Lower lobe of right lung (tissue), 2 donors: ENCODE measurements at places on chromosomes 7 and 10. TPM values are rescaled to one million over a fixed set of nuclear protein-coding genes. Genes with fewer than 3 reads are reported as not detected.
A peak's percentile ranks its signal among the peaks of the same experiment; 100 is the strongest.

The CRPPA gene
- 3.0 TPM for total RNA-seq

The NEURL1 gene
- 0.95 TPM for total RNA-seq

The COBL gene
- 27.9 TPM for total RNA-seq

The FZD8 gene
- total RNA-seq = 13.3 TPM

The YKT6 gene
- 58.7 TPM for total RNA-seq

The CDH23 gene
- total RNA-seq = 9.4 TPM

The ETV1 gene
- 89.0 TPM for total RNA-seq

DNA sequence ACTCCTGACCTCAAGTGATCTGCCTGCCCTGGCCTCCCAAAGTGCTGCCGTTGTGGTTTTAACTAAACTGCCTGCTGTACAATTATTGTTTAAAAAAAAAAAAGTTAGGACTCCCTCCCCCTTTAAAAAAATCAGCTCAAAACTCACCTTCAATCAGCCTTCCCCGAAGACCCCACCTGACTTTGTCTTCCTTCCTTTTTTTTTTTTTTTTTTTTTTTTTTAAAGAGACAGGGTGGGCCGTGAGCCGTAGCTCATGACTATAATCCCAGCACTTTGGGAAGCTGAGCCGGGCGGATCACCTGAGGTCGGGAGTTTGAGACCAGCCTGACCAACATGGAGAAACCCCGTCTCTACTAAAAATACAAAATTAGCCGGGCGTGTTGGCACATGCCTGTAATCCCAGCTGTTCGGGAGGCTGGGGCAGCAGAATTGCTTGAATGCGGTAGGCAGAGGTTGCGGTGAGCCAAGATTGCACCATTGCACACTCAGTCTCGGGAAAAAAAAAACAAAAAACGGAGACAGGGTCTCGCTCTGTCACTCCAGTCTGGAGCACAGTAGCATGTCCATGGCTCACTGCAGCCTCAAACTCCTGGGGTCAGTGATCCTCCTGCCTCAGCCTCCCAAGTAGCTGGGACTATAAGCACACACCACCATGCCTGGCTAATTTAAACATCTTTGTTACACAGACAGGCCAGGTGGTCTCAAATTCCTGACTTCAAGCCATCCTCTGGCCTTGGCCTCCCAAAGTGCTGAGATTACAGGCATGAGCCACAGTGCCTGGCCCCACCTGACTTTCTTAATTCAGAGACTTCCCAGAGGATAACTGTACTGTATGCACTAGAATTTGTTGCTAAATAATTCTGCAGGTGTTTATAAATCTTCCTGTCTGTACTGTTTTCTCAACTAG is 3.2 kb downstream of the FIS1 start:
- DNase-seq = no peak

GRCh38 chr7:4747746-4748145 is 27.7 kb upstream of the AP5Z1 start:
- DNase-seq = no peak

DNA sequence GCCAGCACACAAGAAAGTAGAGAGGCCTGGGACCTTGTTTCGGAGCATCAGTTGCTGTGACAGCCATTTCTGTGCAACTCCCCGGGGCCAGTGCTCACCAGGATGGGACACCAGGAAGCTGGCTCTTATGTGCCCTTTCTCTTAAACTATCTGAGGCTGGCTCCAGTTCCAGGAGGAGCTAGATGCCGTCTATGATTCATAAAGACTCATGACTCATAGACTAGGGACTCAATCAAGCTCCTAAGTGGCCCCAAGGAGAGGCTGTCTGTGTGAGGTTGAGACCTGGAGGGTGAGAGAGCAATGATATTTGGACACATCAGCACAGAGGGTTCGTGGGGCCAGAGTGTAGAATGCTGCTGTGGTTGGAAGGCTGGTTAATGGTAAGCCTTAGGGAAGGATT is 580.1 kb downstream of the CCSER2 start:
- no peak for DNase-seq

- no peak for DNase-seq
These were observed 44.9 kb upstream of the ANK3 start for GRCh38 chr10:60434418-60435046.

GRCh38 chr7:122304319-122304975 is at the start of gene FEZF1:
TSS of gene FEZF1 (minus strand) at chr7:122304750. CDS start at chr7:122304437, 313 bp downstream.
- DNase-seq = peak; percentile 49

DNA sequence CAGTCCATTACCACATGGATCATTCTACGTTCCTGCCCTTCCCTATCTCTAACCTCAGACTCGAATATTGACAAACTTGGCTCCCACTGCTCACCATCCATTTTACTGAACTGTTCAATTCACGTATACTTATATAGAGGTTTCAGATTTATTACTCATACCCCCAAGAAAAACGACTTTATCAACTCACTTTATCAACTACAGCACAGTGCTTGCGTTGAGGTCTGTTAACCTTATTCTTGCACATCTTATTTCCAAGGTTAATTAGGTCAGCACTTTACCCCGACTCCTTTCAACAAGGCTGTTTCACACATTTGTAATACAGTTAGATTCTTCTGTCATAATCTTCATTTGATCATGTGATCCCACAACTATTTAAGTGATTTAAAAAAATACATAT is 162.3 kb upstream of the AHR start:
- DNase-seq = no peak

- DNase-seq = no peak
These were observed 161.5 kb downstream of the DNAH11 start for GRCh38 chr7:21704359-21704758.

GRCh38 chr7:105857009-105857952 is 19.1 kb downstream of the ATXN7L1 start:
- DNase-seq = no peak

DNA sequence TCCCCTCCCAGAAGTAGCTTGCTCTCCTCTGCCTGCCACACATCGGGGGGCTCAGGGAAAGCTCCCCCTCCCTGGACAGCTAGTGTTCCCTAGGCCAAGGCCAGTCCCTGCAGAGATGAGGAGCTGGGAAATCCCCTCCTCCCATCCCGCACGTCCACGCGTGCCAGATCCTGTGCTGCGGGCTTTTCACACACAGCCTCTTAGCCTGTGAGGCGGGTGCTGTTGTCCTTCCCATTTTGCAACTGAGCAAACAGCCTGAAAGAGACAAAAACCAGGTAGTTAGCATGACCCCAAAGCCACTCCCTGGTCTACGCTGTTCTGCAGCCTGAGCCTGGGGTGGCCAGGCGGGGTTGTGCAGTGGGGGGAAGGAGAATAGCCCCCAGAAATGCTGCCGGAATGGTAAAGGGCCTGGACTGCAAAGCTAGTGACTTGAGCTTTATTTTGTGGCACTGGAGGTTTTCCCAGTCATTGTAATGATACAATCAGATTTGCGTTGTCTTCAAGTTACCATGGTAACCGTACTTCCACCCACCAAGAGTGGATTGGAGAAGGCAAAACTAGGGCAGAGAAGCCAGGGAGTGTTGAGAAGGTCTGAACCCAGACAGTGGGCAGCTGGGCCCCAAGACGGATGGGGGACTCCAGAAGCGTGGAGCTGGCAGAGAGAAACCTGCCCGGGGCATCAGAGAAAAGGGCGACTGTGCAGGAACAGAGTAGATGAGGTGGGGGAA is 98.6 kb upstream of the KCTD7 start:
- no peak for DNase-seq

DNA sequence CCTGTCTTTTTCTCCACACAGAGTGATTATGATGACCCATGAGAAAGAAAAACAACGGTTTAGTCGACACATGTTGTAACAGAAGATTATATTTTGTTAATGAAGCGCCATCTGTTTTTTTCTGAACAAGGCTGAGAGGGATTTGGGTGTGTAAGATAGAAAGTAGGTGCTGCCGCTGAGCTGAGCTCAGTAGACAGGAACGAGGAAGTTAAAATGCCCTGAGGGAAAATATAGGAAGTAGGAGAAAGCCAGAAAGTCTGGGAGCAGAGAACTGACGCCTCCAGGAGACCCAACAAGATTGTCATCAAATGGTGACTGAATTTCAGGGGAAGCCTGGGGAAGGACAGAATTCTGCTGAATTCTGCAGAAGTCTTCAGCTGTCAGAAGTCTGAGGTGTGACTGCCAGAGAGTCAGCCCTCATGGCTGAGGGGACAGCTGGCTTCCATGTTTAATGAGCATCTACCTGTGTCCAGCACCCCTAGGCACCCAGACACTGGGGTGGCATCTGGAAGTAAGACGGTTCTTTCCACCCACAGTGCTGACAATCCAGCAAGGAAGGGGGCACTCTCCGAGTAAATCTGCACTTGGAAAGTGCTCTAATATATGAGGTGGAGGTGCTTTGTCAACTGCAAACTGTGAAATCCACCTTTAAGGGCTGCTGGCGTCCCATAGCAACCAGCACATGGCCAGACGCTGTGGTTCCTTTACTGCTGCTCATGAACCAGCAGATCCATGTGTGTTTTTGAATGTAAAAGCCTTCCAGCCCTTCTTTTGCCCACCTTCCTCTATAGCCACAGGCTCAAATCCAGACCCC is 12.5 kb upstream of the TSPAN15 start:
- DNase-seq = no peak

GRCh38 chr10:44036425-44036824 is 348.5 kb downstream of the CXCL12 start:
- DNase-seq = no peak

DNA sequence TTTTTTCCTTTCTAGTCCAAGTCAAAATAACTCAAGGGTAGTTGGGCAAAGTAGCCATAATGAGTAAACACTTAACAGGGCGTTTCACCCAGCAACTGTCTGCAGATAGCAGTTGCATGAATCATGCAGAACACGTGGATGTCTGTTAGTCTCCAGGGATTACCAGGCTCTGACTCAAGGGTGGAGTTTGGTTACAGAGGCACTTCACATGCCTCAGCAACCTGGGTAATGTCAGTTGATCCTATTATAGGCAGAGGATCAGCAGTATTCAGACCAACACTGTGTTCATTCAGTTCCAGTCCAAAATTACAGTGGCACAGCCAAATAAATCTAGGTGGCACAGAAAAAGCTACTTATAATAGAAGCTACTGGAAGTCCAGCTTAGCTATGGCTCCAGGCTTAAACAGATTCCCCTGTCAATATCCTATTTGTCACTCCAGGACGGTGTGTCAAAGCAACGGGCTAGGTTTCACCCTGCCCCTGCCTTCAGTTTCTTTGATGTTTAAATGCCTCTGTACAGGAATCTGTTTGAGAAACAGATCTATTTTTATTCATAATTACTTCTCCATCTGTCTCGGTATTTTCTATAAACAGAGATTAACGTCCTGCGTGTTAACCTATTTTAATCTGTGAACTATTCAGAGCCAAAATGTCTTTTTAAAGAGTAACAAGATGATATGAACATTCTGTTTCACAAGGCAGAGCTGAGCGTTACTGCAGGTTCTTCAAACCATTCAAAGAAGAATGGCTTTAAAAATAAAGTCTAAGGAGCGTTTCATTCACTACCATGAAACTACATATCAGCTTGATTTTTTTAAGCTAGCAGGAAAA is 162.6 kb upstream of the AKR1E2 start:
- DNase-seq = no peak

GRCh38 chr7:155648752-155649339 is 4.4 kb downstream of the RBM33 start:
- DNase-seq = no peak

DNA sequence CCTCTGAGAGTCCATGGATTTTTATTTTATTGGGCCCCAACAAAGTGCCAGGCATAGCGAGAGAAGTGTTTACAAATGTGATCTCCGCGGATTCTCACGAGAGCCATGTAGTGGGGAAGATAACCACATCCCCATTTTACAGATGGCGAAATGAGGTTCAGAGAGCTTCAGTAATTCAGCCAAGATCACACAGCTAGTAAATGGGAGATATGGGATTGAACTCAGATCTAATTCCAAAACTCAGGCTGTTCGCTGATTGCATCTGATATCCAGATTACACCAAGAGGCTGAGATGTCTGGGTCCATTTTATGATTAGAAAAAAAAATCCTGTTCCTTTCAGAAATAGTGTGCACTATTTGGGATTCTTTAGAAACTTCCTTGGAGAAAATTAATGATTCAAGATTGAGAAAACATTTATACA is 1.3 kb downstream of the FAS start:
- no peak for DNase-seq

DNA sequence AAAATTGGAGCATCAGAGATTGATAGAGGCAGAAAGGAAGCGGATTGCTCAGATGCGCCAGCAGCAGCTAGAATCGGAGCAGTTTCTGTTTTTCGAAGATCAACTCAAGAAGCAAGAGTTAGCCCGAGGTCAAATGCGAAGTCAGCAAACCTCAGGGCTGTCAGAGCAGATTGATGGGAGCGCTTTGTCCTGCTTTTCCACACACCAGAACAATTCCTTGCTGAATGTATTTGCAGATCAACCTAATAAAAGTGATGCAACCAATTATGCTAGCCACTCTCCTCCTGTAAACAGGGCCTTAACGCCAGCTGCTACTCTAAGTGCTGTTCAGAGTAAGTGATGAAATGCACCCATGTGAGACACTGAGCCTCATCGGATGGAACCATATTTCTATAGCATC is 33.1 kb downstream of the STAMBPL1 start:
- no peak for DNase-seq

DNA sequence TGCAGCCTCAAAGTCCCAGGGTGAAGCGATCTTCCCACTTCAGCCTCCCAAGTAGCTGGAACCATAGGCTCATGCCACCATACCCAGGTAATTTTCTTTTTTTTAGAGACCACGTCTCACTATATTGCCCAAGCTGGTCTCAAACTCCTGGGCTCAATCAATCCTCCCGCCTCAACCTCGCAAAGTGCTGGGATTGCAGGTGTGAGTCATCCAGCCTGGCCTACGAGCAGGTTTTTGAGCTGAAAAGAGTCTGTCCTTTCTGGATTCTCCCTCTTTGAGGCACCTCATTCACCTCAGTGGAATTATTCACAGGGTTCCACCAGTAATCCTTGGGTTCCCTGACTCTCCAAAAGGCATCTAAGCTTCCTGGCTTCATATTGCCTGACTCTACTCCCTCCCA is 7.6 kb upstream of the LEP start:
- DNase-seq = no peak

DNA sequence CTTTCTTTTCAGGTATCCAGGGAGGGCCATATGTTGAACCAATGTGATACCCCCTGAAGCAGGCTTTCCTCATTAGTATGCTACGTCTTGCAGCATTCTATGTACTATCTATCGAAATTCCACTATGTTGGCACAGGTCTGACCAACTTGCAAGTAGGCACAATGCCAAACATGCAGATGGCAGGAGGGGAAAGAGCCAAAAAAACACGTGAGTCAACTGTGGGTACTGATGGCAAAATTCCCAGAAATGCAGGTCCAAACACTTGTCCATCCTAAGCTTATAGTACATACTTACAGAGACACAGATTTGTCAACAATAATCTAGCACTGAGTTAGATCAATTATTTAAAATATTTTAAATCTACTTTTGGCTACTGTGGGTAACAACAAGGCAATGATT is 394.9 kb downstream of the DGKB start:
- DNase-seq = no peak
